ENCODE measurements at places on chromosomes 1 and 21.

DNA sequence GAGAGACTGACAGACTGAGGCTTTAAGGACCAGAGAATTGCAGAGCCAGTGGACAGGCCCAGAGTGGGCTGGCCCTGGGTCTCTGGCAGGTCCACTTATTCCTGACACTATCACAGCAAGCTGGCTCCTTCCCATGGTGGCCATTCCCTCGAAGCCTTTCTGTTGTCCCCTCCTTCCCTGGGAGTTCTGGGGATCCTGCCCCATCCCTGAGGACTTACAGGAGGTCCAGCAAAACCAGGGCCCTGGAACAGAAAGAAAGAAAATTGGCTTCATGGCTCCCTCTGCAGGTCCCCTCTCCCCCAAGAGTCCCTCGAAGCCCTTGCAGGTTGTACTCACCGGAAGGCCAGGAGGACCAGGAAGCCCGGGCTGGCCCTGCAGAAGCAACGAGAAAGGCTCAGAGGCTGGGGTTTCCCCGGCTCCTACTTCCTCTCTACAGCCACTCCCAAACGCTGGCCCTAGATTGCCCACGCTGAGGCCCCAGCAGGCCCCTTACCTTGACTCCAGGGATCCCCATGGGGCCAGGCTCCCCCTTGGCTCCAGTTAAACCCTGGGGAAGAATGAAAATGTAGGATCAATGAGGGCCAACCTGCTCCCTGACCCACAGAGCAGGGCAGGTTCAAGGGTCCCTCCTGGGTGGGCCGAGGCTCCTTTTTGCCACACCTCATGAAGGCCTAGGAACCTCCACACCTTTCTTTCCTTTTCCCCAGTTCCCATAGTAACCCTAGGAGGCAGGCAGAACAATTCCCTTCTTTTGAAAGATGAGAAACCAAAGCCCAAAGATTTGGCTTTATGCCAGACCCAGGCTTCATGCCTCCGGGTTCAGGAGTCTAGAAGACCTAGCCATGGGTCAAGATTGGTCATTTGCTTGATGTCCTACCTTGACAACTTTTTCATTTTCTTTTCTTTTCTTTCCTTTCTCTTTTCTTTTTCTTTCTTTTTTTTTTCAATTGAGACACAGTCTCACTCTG lies 4.6 kb downstream of the COL9A2 start:
- no peak for DNase-seq

GRCh38 chr1:84803604-84804003 lies 89.4 kb downstream of the LPAR3 start:
- DNase-seq = no peak

GRCh38 chr1:63887809-63888208 lies 114.0 kb downstream of the ROR1 start:
- DNase-seq = no peak

DNA sequence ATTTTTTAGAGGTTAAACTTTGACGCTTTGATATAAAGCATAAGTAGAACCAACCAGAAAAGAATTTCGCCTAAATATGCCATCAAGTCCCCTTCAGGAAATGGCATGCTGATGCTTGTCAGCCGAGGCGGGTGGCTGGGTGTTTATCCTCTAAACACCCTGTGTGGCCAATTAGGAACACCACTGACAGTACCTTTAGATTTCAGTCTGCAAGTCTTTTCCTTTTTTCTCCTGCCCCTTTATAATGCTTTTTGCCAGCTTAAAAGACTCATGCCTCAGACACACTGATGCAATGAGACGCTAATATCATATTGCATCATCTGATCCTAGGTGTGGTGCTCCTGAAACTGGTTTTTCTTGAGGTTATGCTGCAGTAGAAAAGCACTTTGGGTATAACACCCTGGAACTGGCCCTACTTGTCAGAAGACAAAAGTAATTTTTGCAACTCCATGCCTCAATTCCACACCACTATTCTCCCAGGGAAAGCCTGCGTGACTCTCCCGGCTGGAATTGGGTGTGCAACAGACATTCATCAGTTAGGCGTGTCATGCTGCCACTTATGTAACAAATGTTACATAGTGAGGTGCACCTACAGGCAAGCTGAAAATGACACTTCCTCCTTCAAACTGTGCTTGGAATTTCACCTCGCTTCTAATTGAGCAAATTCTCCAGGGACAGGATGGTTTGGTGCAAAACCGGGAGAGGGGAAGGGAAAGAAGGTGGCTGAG lies 2.0 kb upstream of the RCC2 start:
- DNase-seq = no peak

DNA sequence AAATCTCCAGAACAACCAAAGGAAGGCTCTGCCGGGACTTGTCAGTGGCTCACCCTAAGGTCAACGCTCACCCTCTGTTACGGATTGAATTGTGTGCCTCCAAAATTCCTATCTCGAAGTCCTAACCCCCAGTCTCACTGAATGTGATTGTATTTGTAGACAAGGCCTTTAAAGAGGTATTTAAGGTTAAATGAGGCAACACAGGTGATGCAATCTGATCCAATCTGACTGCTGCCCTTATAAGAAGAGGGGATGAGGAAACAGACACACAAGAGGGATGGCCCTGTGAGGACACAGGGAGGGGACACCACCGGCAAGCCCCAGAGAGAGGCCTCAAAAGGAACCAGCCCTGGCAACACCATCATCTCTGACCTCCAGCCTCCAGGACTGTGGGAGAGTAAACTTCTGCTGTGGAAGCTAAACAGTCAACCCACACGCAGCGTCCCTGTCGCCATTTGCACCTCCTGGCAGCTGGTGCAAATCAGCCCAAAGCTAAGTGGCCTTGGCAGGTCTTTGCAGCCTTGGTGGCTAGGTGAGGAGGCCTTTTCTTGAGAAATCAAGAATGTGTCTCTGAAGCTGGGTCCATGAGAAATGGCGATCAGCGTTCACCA lies 24.2 kb downstream of the UBASH3A start:
- DNase-seq = no peak

DNA sequence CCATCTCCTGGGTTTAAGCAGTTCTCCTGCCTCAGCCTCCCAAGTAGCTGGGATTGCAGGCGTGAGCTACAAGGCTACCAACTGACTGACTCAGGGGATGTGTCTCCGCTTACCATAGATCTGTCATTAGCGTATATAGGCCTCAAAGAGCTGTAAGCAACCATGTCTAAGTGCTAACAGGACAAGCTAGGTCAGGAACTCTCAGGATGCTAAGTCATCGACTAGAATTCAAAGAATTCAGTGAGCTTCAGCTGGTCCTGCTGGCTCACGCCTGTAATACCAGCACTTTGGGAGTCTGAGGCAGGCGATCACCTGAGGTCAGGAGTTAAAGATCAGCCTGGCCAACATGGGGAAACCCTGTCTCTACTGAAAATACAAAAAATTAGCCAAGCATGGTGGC lies 29.5 kb downstream of the CAPN2 start:
- DNase-seq = no peak

DNA sequence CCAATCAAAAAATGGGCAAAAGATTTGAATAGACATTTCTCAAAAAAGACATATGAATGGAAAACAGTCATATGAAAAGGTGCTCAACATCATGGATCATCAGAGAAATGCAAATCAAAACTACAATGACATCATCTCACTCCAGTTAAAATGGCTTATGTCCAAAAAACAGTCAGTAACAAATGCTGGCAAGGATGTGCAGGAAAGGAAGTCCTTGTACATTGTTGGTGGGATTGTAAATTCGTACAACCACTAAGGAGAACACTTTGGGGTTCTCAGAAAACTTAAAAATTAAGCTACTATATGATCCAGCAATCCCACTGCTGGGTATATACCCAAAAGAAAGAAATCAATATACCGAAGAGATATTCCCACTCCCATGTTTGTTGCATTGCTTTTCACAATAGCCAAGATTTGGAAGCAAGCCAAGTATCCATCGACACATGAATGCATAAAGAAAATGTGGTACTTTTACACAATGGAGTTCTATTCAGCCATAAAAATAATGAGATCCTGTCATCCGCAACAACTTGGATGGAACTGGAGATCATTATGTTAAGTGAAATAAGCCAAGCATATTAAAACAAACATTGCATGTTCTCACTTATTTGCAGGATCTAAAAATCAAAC lies 17.9 kb downstream of the GBP5 start:
- no peak for DNase-seq

GRCh38 chr1:182587666-182588499 lies 1.2 kb downstream of the RNASEL start:
- no peak for DNase-seq

DNA sequence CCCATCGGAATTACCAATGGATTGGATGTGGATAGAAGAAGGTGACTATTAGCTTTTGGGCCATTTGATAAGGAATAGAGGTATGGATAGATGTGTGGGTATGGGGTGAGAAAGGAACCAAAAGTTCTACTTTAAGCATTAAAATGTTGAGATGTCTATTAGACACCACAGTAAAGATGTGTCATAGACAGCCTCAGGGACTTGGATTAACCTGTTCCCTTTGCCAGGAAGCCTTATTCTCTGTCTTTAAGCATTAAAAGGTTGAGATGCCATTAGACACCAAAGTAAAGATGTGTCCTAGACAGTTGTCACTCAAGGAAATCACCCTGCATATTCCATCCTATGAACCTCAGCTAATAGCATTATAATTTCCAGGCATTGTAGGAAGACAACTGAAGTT lies 11.0 kb upstream of the DENND1B start:
- DNase-seq = no peak
